ENCODE measurements at places on chromosomes 3 and 15.

GRCh38 chr3:177251755-177252154 lies 54.5 kb upstream of the TBL1XR1 start:
- no peak for DNase-seq

- DNase-seq, result no peak
Observed at GRCh38 chr3:184316792-184317191, 2.4 kb downstream of the EIF4G1 start.

- DNase-seq, result no peak
Observed at GRCh38 chr15:67444100-67444499, 76.8 kb upstream of the C15orf61 start.

- no peak for DNase-seq
Observed at GRCh38 chr15:59008086-59008485, 20.6 kb downstream of the RNF111 start.

DNA sequence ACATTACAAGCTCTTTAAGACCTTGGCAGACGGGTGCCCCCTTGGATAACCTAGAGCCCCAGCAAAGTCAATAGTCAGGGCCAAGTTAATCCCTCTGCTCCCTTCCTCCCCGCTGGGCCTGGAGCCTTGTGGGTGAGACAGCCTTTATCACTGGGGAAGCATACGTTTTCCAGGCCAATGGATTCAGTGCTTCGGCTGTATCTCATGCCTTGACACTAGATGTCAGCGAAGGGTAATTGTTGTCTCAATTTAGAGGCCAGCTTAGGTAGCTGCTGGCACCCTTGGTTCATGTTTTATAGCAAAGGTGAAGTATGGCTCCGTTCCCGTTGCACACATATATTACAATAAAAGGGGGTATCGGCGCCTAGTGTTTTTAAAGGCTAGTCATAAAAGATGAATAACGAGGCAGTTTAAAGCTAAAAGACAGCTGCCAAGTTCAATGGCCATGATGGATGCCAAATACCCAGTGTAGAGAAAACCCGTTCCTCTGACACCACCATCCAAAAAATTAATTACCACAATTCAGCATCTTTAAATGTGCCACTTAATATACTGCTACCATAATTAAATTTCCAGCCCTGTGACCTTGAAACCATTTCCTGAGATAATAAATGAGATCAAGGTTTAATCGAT lies 52.3 kb upstream of the BNIP2 start:
- DNase-seq, result peak; percentile 14

- peak; percentile 96 for DNase-seq
Observed at GRCh38 chr3:10015461-10015904, 10.8 kb upstream of the FANCD2 start.

DNA sequence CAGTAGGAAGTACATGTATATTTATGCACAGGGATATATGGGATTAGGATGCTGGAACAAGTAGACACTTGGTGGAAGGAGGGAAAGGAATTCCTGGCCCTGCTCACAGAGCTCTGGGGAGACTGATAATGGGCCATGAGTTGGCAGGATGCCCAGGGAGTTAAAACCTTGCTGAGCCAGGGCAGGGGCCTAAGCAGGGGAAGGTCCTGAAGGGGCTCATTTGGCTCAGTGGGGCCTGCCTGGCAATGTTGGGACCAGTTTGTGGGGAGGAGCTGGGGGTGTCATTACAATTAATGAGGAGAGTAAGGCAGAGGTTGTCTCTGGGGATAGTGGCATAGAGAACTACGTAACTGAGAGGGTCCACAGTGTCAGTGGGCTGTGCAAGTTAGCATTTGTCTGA lies 124.2 kb upstream of the ADPGK start:
- no peak for DNase-seq

GRCh38 chr3:179091113-179091512 lies 19.5 kb upstream of the ZMAT3 start:
- DNase-seq, result no peak

DNA sequence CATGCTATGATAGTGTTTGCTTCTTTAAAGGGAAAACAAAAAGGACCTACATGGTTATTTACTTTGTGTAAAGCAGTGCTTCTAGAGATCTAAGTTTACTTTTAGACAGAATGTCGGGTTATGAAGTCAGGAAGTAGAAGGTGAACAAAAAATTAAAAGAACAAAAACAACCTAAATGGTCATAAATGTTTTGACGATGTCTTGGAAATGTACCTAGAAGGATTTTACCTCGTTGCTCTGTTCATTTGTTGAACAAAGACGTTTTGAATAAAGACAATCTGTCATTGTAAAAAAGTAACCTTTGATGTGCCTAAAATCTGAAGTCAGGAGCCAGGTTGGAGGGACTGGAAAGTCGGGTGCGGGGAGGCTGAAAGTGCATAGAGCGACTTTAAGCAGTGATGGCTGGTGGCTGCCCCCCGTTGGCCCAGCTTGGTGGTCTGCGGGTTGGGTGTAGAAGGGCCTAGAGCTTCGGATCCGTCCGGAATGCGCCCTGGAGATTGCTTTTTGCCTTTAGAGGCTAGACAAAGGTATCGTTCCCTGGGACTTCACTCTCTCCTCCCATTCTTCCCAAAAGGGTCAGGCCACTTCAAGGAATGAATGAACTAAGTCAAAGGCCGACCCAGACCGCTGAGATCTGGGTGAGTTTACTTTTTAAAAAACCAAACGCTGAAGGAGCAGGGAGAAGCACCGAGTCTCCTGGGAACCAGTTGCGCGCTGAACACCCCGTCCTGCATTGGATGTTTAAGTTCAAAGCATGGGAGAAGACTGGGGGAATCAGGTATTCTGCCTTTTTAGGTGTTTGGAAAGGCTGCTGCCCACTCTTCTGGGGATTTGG lies 2.1 kb downstream of the SOX14 start:
- no peak for DNase-seq

DNA sequence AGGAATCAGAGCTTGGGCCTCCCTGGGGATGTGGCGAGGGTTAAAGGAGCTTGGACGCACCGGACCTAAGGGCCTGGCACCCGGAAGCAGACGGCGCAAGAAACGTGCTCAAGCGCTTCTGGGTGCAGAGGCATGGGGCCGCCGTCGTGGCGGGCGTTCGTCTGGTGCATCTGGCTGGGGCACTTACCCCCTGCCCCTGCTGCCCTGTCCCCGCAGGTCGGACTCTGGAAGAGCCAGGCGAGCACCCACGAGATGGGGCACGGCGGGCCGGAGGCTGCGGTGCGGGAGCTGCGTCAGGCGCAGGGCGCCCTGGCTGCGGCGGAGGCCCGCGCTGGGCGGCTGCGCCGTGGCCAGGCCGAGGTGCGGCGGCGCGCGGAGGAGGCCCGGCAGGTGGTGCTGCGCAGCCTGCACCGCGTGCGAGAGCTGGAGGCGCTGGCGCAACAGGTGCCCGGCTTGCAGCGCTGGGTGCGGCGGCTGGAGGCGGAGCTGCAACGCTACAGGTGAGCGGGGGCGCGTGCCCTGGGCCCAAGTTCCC lies 2.5 kb downstream of the EFCC1 start:
- DNase-seq, result no peak

DNA sequence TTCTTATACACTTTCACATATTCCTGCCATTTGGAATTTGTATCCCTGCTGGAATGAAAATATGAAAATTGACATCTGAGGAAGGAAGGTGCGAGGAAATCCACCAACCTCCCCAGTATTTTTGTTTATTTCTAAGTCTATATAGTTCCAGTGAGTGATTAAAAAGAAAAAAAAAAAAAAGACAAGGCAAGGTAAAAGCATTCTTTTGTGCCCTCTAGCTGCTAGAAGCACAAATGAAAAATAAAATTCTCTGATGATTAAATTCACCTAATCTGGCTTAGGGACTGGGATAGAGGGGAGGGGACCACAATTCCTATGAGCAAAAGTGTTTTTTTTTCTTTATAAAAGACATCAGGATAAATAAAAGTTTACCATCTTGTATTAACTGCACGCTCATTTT lies 370.9 kb downstream of the NR2F2 start:
- DNase-seq, result peak; percentile 5

DNA sequence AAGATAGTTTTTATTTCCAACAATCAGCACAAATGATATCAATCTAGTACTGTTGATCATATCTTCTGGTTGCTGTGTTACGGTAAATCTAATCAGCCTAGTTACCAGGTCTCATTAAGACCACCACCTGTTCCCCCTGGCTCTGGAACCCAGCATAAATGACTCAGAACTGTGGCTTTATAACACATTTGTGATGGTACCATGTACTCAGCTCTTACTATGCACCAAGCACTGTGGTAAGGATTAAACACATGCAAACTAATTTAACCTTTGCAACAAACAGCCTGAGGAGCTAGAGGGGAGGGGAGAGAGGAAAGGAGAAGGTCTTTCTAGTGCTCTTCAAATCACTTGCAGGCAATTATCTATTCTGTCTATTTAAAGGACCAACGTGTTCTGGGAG lies 173.9 kb upstream of the LMCD1 start:
- no peak for DNase-seq

GRCh38 chr3:12796171-12797123 lies at the start of gene CAND2:
TSS of gene CAND2 (plus strand) at chr3:12796680. CDS start at chr3:12796721, 41 bp downstream.
- peak; percentile 52 for DNase-seq

DNA sequence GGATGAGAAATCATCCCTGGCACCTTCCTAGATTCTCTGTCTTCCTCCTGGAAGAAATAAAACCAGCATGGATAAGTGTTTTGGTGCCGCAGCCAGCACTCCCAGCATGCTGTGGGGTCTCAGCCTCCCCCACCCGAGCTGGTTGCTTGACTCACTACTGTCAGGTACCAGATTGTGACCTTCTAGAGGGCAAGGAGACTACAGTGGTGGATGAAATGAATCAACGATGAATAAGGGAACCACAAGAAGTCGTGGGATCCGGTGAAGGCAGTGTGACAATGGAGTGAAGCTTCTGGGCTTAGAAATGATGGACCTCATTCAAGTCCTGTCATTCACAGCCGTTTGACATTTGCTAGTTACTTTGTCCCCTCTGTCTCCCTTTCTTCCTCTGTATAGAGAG lies 50.2 kb upstream of the SLCO3A1 start:
- DNase-seq, result no peak

DNA sequence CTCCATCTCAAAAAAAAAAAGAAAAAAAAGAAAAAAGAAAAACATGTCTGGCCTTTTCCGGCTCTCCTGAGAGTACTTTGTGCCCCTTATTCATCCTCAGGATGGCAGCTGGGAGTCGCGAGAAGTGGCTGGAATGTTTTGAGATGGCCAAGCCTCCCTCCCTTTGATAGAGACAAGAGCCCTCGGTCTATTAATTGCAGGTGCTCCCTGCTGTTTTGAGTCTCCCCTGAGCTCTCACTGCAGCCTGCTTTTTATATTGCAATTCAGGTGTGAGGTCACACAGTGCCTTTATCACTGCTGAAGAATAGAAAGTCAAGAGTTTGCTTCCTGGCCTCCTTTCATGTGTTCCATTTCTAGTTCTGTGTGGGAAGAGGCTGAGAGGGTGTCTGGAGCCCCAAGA lies 10.9 kb downstream of the CA12 start:
- DNase-seq, result no peak

- peak; percentile 69 for DNase-seq
Observed at GRCh38 chr15:101126618-101127505, 125.0 kb downstream of the CHSY1 start.

GRCh38 chr15:80252121-80252518 lies at the start of gene CTXND1:
TSS of gene CTXND1 (minus strand) at chr15:80252213. CDS start at chr15:80201949, 50,264 bp downstream.
- DNase-seq, result no peak

GRCh38 chr3:160538895-160539294 lies 26.5 kb downstream of the KPNA4 start:
- no peak for DNase-seq

GRCh38 chr3:150130404-150131100 lies 159.9 kb upstream of the PFN2 start:
- no peak for DNase-seq

DNA sequence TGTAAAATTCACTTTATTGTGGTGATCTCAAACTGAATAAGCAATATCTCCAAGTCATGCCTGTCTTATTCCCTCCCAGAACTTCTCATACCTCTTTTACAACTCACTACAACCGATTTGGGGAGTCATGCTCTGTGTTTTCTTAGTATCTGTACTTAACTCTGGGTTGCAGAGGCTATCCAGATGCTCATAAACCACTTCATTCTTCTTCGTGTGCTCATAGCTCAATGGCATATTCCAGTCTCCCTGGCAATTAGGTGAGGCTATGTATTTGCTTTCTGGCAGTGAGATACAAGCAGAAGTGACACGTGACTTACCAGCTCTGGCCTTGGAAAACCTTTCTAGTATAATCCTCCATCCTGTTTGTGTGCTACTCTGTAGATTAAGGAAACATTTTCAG lies 360.9 kb downstream of the ZNF385D start:
- DNase-seq, result peak; percentile 98

DNA sequence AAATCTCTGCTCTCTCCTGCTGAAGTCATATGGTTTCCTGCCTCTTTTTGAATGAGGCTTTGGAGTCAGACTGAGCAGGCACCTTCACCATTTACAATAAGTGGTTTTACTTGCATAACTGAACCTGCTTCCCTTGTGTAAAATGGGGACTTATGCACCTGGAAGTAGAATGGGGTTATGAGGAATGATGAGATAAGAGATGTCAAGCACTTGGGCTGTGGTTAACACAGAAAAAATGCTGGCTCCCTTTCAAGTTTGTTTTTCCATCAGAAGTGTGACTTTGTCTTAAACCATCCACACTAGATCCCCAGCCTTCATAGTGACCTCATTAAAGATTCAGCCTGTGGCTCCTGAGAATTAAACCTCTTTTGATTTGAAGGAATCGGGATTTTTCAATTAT lies 5.2 kb downstream of the EXOSC7 start:
- peak; percentile 68 for DNase-seq

DNA sequence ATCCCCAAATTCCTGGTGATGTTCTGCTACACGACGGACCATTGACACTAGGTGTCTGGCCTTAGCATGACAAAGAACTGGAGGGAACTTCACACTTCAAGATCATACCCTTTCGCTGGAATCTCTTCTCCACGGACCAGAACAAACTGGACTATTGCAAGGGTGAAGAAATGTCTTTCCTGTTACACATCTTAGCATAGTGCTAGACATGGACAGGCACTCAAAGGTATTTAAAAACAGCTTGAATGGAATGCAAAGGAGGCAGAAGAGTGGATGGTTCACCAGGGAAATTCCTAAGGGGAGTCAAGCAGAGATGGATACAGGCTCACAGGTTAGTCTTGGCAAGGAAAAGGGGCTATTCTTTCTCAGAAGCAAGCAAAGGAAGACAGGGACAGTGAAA lies 33.5 kb upstream of the PDZRN3 start:
- DNase-seq, result no peak

DNA sequence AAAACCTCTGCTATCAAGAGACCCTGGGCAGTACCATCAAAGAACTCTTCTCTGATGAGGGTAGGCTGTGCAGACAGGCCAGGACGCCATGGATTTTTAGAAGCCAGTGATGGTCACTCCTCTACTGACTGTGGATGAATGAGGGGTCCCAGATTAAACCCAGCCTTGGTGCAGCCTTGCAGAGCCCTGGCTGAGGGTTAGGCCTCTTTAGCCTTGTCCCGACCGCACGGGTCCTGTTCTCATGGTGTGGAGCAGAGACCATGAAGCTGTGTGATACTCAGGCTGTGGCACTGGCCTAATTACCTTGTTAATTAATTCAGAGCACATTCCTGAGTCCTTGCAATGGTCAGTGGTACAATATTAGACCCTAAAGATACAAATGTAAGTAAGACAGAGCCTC lies 71.7 kb downstream of the FBN1 start:
- no peak for DNase-seq

- no peak for DNase-seq
Observed at GRCh38 chr3:77648664-77649063, 608.8 kb downstream of the ROBO2 start.

GRCh38 chr3:76010252-76010651 lies 224.9 kb upstream of the ZNF717 start:
- no peak for DNase-seq

GRCh38 chr3:46851364-46852333 lies 11.6 kb downstream of the MYL3 start:
- no peak for DNase-seq

Data from fibroblast of lung (primary cell).